Naive thymus-derived CD4-positive, alpha-beta T cell (primary cell): ENCODE measurements at places on chromosomes 4 and X. TPM values are rescaled to one million over a fixed set of nuclear protein-coding genes. Genes with fewer than 3 reads are reported as not detected.

The LDB2 gene
- 1.5 TPM for total RNA-seq

DNA sequence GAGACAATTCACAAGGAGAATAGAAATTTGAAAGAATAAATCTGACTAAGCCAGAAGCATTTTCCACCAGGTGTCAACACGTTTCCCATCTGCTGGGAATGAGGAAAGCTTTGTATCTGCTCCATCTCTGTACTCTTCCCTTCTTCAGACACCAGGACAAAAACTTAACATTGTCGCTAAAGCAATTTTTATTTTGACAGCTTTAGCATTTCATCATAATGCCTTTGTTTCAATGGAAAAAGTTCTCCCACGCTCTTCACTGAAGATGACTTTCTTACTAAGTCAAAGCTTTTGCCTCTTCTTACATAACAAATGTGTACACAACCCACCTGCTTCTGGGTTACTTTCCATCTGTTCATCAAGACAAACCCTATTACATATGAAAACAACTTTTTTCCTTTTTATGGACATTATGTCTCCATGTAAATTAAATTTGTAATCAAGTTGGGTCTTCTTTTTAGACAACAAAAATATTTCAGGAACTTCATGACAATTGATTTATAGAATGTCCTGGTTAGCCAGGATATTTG lies 141.7 kb upstream of the GUCY1A1 start:
- H3K27ac ChIP-seq, result no peak overlapping the region
- H3K4me3 ChIP-seq, result no peak overlapping the region
- no peaks in the 10 kb centered on the region for H3K36me3 ChIP-seq
- DNase-seq, result no peak
- no peaks in the 10 kb centered on the region for H3K27me3 ChIP-seq
- no peaks in the 10 kb centered on the region for H3K4me1 ChIP-seq

DNA sequence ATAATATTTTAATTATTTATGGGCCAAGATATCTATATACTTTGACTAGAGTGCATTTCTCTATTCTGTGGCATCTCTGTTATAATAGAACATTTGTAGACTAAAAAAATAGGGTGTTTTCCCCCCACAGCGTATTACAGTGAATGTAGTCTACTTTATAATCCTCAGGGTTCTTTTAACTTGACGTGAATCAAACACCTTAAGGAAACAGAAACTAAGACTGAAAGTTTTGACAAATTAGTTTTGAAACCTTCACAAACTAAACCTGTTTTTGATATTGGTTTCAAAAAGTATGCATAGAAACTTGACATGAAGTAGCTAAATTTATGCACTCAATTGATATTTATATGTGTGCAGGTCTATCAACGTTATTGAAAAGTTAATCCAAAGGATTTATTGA lies 1963.1 kb upstream of the TENM3 start:
- H3K27me3 ChIP-seq, result no peaks in the 10 kb centered on the region
- H3K36me3 ChIP-seq, result no peaks in the 10 kb centered on the region
- H3K4me3 ChIP-seq, result no peak overlapping the region
- DNase-seq, result no peak
- H3K4me1 ChIP-seq, result no peaks in the 10 kb centered on the region

DNA sequence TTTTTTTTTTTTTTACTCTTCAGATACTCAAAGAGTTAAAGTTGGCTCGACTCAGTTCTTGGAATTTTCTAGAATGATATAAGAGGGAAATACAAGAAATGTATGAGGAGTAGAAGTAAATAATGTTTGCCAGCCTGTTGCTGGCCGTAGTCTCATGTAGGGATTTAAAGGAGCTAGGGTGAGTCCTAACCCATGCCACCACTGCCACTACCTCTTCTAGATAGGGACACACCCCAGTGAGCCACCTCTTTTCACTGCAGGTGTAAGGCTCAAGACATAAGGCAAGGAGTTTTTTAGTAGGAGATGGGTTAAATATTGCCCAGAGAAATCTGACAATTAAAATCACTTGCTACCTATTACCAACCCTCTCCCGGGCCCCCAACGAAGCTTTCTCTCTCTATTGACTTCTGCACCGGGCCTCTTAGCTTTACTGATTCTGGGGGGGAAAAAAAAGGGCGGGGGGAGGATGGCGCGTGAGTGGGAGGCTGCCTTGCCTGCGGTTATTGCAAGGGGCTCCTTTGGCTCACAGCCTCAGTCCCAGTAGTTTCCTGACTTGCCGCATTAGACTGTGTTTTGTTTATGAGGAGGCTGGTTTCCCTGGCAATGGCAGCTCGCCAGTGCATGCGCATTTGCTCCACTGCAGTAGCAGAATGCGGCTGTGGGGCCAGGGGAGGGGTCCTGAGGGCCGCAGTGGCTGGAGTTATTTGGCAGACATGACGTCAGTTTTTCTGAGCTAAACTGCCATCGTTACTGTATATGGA lies 3.0 kb downstream of the LINC00632 start:
- H3K27ac ChIP-seq, result no peak overlapping the region
- no peak overlapping the region for H3K4me3 ChIP-seq
- no peaks in the 10 kb centered on the region for H3K36me3 ChIP-seq
- no peaks in the 10 kb centered on the region for H3K4me1 ChIP-seq
- no peaks in the 10 kb centered on the region for H3K27me3 ChIP-seq

The FRMD7 gene
- total RNA-seq, result not detected in 2 replicates

The ADH6 gene
- not detected for total RNA-seq

- no peak overlapping the region for H3K4me3 ChIP-seq
- H3K4me1 ChIP-seq, result no peaks in the 10 kb centered on the region
- H3K27me3 ChIP-seq, result no peaks in the 10 kb centered on the region
- DNase-seq, result no peak
- no peaks in the 10 kb centered on the region for H3K36me3 ChIP-seq
Observed at GRCh38 chr4:136893573-136893972, 638.7 kb downstream of the PCDH18 start.

The PNMA6F gene
- total RNA-seq, result not detected

The SPACA5 gene
- not detected for total RNA-seq

DNA sequence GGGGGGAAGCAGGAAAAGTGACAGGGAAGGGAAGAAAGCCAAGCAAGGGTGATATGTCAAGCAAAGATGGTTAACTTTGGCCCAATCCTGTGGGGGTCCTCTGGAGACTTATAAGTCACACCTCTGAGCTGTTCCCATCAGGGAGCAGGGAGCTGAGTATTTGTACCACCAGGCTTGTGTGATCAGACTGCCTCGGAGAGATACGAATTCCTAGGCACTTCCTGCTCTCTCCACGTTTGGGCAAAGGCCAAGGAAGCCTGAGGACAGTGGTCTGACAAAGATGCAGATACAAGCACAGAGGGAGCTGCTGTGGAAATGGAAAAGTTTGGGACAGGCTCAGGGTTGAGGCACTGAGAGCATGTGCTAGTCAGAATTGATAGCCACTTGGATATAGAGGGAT lies 10.4 kb upstream of the PPP3CA start:
- DNase-seq, result no peak
- H3K27ac ChIP-seq, result no peak overlapping the region
- no peaks in the 10 kb centered on the region for H3K27me3 ChIP-seq
- no peaks in the 10 kb centered on the region for H3K4me1 ChIP-seq
- no peak overlapping the region for H3K4me3 ChIP-seq

The BMX gene
- not detected for total RNA-seq

The UGT2B17 gene
- 0.27 TPM for total RNA-seq

DNA sequence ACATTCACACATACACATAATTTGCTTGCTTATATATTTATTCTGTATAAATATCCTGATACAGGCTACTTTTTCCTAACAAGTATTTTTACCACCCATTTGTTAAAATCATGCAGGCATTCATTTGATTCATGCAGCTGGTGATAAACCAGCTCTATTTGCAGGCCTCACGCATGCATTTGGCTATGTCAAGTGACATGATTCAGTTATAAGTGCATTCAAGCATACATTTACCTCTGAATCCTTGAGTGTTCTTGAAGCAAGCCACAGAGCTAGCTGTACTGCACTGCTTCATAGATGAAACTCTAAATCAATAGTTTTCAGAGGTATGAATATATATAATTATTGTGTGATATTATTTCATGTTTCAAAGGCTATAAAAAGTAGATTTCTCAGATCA lies 544.0 kb upstream of the AGA start:
- no peaks in the 10 kb centered on the region for H3K4me1 ChIP-seq
- H3K4me3 ChIP-seq, result no peak overlapping the region
- H3K27me3 ChIP-seq, result no peaks in the 10 kb centered on the region
- DNase-seq, result no peak
- no peaks in the 10 kb centered on the region for H3K36me3 ChIP-seq
- no peak overlapping the region for H3K27ac ChIP-seq

GRCh38 chr4:28702571-28702970 lies 1841.9 kb downstream of the STIM2 start:
- no peaks in the 10 kb centered on the region for H3K27me3 ChIP-seq
- H3K4me3 ChIP-seq, result no peak overlapping the region
- no peaks in the 10 kb centered on the region for H3K36me3 ChIP-seq
- no peak overlapping the region for H3K27ac ChIP-seq

- H3K27me3 ChIP-seq, result no peaks in the 10 kb centered on the region
- no peak for DNase-seq
- H3K27ac ChIP-seq, result peak overlapping the region; percentile 68
- peaks cover 60% of the 10 kb centered on the region for H3K4me1 ChIP-seq
Observed at GRCh38 chr4:153531976-153532626, 65.9 kb downstream of the TMEM131L start.

DNA sequence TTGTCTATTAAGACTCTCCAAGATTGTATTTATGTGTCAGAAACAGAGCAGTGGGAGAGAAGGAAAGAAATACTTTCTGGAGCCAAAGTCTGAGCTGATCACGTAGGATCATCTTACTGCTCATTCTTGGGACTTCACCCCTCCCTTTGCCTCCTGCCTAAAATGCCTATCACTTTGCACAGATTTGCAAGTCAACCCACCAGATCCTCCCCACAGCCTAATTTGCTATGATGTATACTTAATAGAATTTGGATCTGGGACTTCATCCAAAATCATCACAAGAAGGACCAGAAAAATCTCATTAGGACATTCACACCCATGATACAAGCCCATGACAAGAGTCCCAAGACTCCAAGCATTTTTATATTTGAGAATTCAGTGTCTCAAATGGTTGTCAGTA lies 290.2 kb downstream of the FBXW7 start:
- H3K27me3 ChIP-seq, result no peaks in the 10 kb centered on the region
- DNase-seq, result no peak
- H3K36me3 ChIP-seq, result no peaks in the 10 kb centered on the region
- peaks cover 10% of the 10 kb centered on the region for H3K4me1 ChIP-seq

- no peak for DNase-seq
- no peaks in the 10 kb centered on the region for H3K27me3 ChIP-seq
- H3K4me1 ChIP-seq, result no peaks in the 10 kb centered on the region
- no peak overlapping the region for H3K27ac ChIP-seq
- H3K36me3 ChIP-seq, result no peaks in the 10 kb centered on the region
- H3K4me3 ChIP-seq, result no peak overlapping the region
Observed at GRCh38 chrX:22360129-22360528, 87.4 kb downstream of the CBLL2 start.

DNA sequence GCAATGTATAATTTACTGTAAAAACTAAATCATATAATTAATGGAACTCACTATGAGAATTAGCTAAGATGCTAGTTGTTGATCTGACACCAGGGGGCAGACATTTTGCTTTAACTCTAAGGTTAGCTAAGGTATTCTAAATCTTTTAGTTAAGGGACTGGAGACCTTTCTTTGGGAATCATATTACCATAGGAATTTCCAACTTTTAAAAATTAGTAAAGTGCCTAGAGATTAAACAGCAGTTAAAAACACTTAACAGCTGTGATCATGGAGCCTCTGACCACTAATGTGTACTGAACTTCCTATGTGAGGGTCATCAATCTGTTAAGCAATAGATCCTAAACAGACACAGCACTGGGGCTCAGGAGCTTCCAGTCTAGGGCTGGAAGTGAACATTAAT lies 226.6 kb downstream of the NSUN7 start:
- H3K4me1 ChIP-seq, result no peaks in the 10 kb centered on the region
- no peaks in the 10 kb centered on the region for H3K36me3 ChIP-seq
- no peak overlapping the region for H3K27ac ChIP-seq
- H3K27me3 ChIP-seq, result no peaks in the 10 kb centered on the region

The APLN gene
- not detected for total RNA-seq

GRCh38 chr4:53559021-53559620 lies 32.2 kb downstream of the LNX1 start:
- H3K36me3 ChIP-seq, result no peaks in the 10 kb centered on the region
- H3K27me3 ChIP-seq, result no peaks in the 10 kb centered on the region
- no peak overlapping the region for H3K27ac ChIP-seq
- DNase-seq, result no peak
- no peak overlapping the region for H3K4me3 ChIP-seq
- no peaks in the 10 kb centered on the region for H3K4me1 ChIP-seq

- no peak for DNase-seq
- no peak overlapping the region for H3K27ac ChIP-seq
Observed at GRCh38 chr4:107058828-107059227, 22.7 kb upstream of the DKK2 start.

The ALPK1 gene
- 18.8 TPM for total RNA-seq

The PHF8 gene
- 52.3 TPM for total RNA-seq

GRCh38 chrX:154096140-154097002 lies 1.1 kb downstream of the MECP2 start:
- no peaks in the 10 kb centered on the region for H3K27me3 ChIP-seq
- peaks cover 32% of the 10 kb centered on the region for H3K4me1 ChIP-seq
- DNase-seq, result no peak
- H3K36me3 ChIP-seq, result no peaks in the 10 kb centered on the region

The INTU gene
- not detected for total RNA-seq

- no peaks in the 10 kb centered on the region for H3K4me1 ChIP-seq
- no peak overlapping the region for H3K4me3 ChIP-seq
- no peak for DNase-seq
- H3K27ac ChIP-seq, result no peak overlapping the region
- H3K36me3 ChIP-seq, result no peaks in the 10 kb centered on the region
- no peaks in the 10 kb centered on the region for H3K27me3 ChIP-seq
Observed at GRCh38 chr4:19786616-19787015, 465.1 kb upstream of the SLIT2 start.

DNA sequence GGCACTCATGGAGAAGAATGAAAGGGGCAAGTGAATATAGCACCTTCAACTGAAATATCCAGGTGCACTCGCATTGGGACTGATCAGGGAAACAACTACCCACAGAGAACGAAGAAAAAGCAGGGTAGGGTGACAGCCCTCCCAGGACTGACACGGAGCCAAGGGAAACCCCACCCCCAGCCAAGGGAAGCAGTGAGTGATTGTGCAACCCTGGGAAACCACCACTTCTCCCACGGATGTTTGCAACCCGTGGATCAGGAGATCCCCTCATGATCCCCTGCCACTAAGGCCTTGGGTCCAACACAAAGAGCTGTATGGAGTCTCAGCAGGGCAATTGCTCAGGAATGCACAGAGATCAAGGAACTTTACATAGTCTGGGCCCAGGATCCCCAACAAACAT lies 158.5 kb upstream of the HCCS start:
- H3K4me1 ChIP-seq, result no peaks in the 10 kb centered on the region
- no peaks in the 10 kb centered on the region for H3K36me3 ChIP-seq
- no peaks in the 10 kb centered on the region for H3K27me3 ChIP-seq
- no peak overlapping the region for H3K4me3 ChIP-seq

DNA sequence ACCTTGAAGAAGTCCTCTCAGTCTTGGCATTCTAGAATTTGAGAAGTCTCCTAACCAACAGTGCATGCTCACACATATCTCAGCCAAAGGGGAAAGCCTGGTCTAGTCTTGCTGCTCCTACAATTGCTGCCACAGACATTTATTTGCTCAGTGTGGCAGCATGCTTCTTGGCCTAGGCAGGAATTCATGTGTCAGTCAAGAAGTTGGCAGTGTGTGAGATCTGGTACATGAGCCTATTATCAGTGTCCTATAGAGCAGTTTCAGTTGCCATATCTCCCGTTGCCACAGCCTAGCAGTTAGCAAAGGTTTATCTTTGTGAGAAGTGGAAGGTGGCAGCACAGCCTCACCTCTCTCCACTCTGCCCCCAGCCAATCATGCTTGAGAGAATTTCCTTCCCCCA lies 176.9 kb upstream of the ARHGEF9 start:
- H3K4me1 ChIP-seq, result no peaks in the 10 kb centered on the region
- H3K36me3 ChIP-seq, result no peaks in the 10 kb centered on the region
- no peak overlapping the region for H3K27ac ChIP-seq
- DNase-seq, result no peak
